H1 (cell line): ENCODE measurements at places on chromosomes 5 and 9.

- DNase-seq, result no peak
Observed at GRCh38 chr9:9774471-9774870, 838.3 kb downstream of the PTPRD start.

DNA sequence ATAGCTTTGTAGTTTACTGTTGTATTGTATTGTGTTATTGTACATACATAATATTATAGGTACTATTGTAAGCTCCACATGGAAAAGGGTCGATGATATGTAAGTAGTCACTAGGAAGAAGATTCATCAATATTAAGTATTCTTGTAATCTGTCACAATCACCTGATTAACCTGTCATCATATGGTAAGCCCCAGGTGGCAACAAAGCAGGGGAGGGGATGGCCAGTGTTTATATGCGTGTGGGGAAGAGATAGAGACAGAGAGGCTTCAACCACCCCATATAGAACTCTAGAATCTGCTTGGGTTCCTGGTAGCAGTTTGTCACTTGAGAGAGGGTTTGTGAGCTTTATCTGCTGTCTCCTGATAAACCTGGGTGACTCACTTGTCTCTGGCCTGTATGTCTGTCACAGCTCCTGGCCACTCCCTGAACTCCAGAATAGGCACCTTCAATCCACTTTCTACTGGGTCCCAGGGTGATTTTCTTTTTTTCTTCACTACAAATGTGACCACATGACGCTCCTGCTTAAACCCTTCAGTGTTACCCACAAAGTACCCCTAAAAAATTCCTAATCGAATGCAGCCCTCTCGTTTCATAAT is 48.9 kb upstream of the CPEB4 start:
- DNase-seq, result no peak

DNA sequence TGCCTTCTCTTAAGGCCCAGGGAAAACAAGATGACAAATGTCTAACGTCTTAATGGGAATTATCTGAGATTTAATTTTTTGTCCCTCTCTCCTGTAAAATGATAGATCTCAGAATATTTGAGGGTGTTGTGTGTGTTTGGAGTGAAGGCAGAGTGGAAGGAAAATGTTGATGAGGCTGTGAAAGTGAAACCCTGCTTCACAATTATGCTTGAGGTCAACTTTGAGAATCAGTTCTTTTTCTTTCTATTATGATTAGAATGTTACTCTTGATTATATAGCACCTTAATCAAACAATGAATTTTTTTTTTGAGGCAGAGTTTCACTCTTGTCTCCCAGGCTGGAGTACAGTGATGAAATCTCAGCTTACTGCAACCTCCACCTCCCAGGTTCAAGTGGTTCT is 5.5 kb upstream of the LOX start:
- no peak for DNase-seq

GRCh38 chr5:178808886-178809285 is 50.9 kb upstream of the ZNF354B start:
- no peak for DNase-seq

- DNase-seq, result no peak
Observed at GRCh38 chr9:88342246-88342645, 46.0 kb upstream of the SPIN1 start.

DNA sequence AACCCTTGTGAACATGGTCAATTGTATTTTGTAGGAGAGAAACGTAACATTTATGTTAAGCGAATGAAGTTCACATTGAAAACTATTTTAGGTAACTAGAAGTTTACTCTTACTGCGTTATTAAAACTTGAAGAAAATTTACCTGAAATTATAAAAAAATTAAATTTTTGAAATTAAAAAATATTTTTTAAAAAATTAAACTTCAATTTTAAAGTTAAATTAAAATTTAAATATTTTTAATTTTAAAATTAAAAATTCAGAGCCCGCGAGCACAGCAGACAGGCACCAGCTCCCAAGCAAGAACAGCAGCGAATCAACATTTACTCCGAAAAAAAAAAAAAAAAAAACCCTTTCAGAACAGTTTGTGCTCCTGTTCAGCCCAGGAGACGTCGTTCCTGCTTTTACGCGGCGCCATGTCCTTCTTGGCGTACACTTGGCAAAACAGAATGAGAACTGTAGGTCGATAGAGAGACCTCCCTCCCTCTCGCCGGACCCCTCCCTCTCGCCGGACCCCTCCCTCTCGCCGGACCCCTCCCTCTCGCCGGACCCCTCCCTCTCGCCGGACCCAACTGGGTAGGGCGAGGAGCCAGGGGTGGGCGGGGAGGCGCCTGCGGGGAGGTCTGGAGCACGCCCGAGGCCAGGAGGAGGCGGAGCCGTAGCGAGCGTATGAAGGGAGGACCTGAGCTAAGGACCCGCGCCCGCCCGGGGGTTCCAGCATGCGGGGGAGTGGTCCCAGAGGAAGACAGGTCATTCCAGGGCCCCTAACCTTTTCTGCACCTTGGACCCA is 235.8 kb downstream of the ROR2 start:
- peak; percentile 64 for DNase-seq

- DNase-seq, result no peak
Observed at GRCh38 chr5:32828492-32828891, 117.4 kb downstream of the NPR3 start.

- no peak for DNase-seq
Observed at GRCh38 chr5:119396030-119396664, 40.3 kb downstream of the TNFAIP8 start.

DNA sequence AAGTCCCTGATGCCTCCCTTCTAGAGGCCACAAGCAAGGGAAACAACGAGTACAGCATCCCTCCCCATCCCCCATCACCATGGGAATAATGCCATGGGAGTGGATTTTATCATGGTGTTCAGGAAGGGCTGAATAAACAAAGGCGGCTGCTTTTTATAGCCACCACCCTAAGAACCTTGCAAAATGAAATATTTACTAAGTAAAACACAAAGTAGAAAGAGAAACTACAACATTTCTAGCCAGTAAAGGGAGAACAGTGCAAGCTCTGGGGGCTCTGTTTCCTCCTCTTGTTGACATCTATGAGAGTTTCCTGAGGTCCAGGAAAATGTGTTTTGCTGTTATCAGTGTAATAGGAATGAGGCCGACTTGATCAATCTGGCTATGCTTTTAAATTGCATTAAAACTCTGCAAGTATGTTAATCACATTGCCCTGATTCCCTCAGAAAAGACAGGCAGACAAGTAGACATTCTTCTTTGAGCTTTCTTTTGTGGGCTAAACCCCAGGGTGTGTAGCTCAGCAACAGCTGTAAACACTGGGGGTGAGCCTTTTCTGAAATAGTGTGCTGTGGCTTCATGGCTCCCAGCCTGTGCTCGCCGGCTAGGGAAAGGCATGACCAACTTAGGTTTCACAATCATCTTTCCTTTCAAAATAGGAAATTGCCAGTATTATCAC is 31.1 kb downstream of the SV2C start:
- no peak for DNase-seq

- DNase-seq, result no peak
Observed at GRCh38 chr5:110053824-110054223, 364.1 kb downstream of the MAN2A1 start.

- DNase-seq, result no peak
Observed at GRCh38 chr5:173767574-173768266, 120.4 kb upstream of the CPEB4 start.

GRCh38 chr9:121631978-121632418 is 19.4 kb upstream of the DAB2IP start:
- DNase-seq, result no peak

DNA sequence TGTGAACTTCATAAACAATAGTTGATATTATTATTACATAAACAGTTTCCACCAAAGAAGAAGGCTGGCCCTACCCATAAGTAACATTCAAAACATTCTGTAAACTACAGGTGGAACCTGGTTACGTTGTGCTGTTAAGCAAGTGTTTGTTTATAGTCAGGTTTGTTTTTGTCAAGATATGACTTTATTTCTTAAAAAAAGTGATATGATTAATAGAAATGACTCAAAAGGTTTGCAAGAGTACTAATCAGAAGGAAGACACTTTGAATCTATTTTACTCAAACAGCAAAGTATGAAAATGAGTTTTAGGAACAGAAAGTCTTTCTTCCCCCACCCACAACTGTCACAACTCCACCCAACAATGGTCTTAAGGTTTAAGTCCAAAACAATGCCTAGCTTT is 220.8 kb downstream of the PLK2 start:
- DNase-seq, result no peak

- DNase-seq, result no peak
Observed at GRCh38 chr9:6068983-6069382, 53.6 kb upstream of the RANBP6 start.

- DNase-seq, result peak; percentile 85
Observed at GRCh38 chr5:88690409-88691229, 192.4 kb downstream of the MEF2C start.

GRCh38 chr9:68530618-68531017 is 10.1 kb downstream of the TMEM252 start:
- no peak for DNase-seq

DNA sequence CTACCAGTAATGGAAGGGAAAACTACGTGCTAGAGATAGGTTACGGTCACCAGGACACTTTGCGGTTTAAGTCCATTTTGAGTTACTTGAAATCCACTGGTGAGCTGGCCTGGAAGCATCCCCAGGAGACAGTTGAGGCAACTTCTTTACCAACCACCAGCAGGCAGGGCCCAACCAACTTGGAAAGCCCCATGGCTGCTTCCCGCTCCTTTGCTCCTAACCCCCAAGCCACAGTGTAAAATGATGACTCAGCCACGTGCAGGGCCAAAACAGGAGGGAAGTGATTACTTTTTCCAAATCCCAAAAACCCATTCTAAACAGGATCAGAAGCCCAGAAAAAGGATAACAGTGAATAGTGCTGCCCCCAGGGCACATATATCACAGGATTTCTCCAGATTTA is 87.4 kb downstream of the PAX5 start:
- DNase-seq, result no peak
